ENCODE measurements at places on chromosomes 4 and X. TPM values are rescaled to one million over a fixed set of nuclear protein-coding genes. Genes with fewer than 3 reads are reported as not detected.

The CT45A7 gene
- not detected for total RNA-seq

DNA sequence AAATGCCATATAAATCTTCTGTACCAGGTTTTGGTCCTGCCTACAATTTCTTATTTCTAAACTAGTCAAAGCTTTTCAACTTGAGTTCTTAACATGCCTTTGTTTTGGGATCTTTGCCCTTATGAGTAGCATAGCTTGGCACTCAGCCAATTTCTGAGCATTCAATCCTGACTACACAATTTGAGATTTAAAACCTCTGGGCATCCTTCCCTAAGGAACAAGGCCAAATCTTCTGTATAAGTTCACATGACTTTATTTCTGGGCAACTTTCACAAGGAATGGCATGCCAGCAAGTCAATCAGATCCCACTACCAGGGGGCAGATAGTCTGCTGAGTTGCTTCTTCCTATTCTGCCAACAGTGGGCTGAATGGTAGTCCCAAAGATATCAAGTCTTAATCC lies 254.2 kb downstream of the ADAMTS3 start:
- no peak for DNase-seq
- H3K4me3 ChIP-seq, result no peak overlapping the region
- no peaks in the 10 kb centered on the region for H3K36me3 ChIP-seq
- H3K4me1 ChIP-seq, result no peaks in the 10 kb centered on the region
- no peaks in the 10 kb centered on the region for H3K27me3 ChIP-seq

The RNF128 gene
- 5.8 TPM for total RNA-seq

The TLR7 gene
- total RNA-seq, result not detected

The EPHA5 gene
- total RNA-seq, result not detected

DNA sequence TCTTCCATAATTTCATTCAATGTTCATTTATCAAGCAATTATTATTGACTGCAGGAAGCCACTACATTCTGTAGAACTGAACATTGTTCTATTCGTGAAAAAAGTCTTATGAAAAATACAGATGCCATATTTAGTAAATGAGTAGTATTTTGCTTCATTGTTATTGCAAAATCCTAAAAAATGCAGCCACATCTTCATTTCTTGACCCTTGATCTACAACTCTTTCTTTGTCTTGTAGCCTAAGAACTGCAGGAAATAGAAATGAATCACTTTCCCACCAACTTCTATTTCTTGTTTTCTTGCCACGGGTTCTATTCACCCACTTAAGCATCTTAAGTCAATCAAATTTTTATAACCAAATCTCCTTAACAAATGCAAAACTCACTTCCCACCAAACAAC lies 63.3 kb downstream of the KCNIP4 start:
- no peak for DNase-seq
- H3K4me1 ChIP-seq, result no peaks in the 10 kb centered on the region
- H3K27me3 ChIP-seq, result no peaks in the 10 kb centered on the region
- no peaks in the 10 kb centered on the region for H3K36me3 ChIP-seq
- no peak overlapping the region for H3K27ac ChIP-seq
- no peak overlapping the region for H3K4me3 ChIP-seq

DNA sequence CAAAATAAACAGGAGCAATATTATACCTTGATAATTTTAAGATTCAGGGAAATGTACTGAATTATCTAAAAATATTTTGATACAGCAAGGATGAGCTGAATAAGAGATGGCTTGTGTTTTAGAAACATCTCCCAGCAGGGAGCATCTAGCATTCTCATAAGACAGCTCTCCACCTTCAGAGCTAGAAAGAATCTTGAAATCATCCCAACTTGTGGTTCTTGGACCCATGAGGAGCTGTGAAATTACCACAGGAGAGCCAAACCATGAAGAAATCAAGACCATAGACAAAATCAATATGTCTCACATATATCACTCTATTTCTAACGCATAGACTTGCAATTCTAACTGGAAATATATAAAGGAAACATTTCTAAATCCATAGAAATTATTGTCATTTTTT lies 210.6 kb upstream of the DKK2 start:
- H3K4me3 ChIP-seq, result no peak overlapping the region
- H3K27ac ChIP-seq, result no peak overlapping the region
- H3K36me3 ChIP-seq, result no peaks in the 10 kb centered on the region
- H3K4me1 ChIP-seq, result no peaks in the 10 kb centered on the region

DNA sequence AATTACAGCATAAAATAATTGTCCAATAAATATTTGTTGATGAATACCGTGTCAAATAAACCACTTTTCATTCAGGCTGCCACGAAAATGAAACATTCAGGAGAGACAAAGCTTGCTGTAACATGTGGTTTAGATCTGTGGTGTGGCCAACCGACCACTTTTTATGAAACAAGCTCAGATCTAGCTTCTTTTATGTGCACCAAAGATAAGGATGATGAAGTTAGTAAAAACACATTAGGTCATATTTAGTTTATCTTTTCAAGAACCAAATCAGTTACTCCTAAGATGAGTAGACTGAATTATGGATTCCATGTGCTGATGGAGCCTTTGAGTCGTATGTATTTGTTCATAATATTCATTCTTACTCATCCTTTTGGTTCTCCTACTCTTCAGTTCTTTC lies 35.8 kb downstream of the STOX2 start:
- no peaks in the 10 kb centered on the region for H3K27me3 ChIP-seq
- no peaks in the 10 kb centered on the region for H3K36me3 ChIP-seq
- H3K4me1 ChIP-seq, result no peaks in the 10 kb centered on the region
- no peak overlapping the region for H3K4me3 ChIP-seq

The MAGEB6 gene
- not detected for total RNA-seq

GRCh38 chr4:22764183-22764582 lies 71.4 kb downstream of the GBA3 start:
- H3K27ac ChIP-seq, result no peak overlapping the region
- DNase-seq, result no peak
- no peaks in the 10 kb centered on the region for H3K27me3 ChIP-seq
- H3K4me3 ChIP-seq, result no peak overlapping the region
- H3K36me3 ChIP-seq, result no peaks in the 10 kb centered on the region
- H3K4me1 ChIP-seq, result no peaks in the 10 kb centered on the region

The POLN gene
- total RNA-seq, result 3.1 TPM

- no peaks in the 10 kb centered on the region for H3K27me3 ChIP-seq
- peaks cover 28% of the 10 kb centered on the region for H3K4me1 ChIP-seq
- no peak overlapping the region for H3K4me3 ChIP-seq
- DNase-seq, result no peak
Measured at GRCh38 chr4:38678078-38678477, 14.1 kb downstream of the KLF3 start.

The F9 gene
- total RNA-seq, result not detected

The HHIP gene
- not detected for total RNA-seq

The UNC5C gene
- total RNA-seq, result not detected

The ENPEP gene
- 4.5 TPM for total RNA-seq

The PABPC1L2A gene
- not detected for total RNA-seq

- H3K36me3 ChIP-seq, result no peaks in the 10 kb centered on the region
- no peak overlapping the region for H3K27ac ChIP-seq
- no peak overlapping the region for H3K4me3 ChIP-seq
- DNase-seq, result no peak
- H3K4me1 ChIP-seq, result no peaks in the 10 kb centered on the region
Measured at GRCh38 chr4:60790608-60791007, 409.5 kb upstream of the ADGRL3 start.

The EVC2 gene
- not detected for total RNA-seq

- DNase-seq, result no peak
- H3K27me3 ChIP-seq, result no peaks in the 10 kb centered on the region
- H3K36me3 ChIP-seq, result no peaks in the 10 kb centered on the region
- no peak overlapping the region for H3K27ac ChIP-seq
- H3K4me1 ChIP-seq, result no peaks in the 10 kb centered on the region
Measured at GRCh38 chr4:108219998-108220397, 51.3 kb upstream of the LEF1 start.

DNA sequence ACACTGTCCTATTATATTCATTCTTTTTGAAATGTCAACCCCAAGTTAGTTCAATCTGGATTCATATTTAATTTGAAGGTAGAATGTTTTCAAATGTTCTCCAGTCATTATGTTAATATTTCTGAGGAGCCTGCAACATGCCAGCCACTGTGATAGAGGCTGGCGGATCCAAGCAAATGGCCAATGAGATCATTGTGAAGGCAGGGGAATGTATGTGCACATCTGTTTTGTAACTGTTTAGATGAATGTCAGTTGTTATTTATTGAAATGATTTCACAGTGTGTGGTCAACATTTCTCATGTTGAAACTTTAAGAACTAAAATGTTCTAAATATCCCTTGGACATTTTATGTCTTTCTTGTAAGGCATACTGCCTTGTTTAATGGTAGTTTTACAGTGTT lies 1.6 kb downstream of the CXCL1 start:
- no peak overlapping the region for H3K4me3 ChIP-seq
- no peak for DNase-seq
- no peak overlapping the region for H3K27ac ChIP-seq
- H3K27me3 ChIP-seq, result no peaks in the 10 kb centered on the region

- H3K4me1 ChIP-seq, result peaks cover 30% of the 10 kb centered on the region
- no peak overlapping the region for H3K4me3 ChIP-seq
Measured at GRCh38 chrX:53437206-53437605, 3.0 kb upstream of the HSD17B10 start.

The UBQLN2 gene
- 20.9 TPM for total RNA-seq

DNA sequence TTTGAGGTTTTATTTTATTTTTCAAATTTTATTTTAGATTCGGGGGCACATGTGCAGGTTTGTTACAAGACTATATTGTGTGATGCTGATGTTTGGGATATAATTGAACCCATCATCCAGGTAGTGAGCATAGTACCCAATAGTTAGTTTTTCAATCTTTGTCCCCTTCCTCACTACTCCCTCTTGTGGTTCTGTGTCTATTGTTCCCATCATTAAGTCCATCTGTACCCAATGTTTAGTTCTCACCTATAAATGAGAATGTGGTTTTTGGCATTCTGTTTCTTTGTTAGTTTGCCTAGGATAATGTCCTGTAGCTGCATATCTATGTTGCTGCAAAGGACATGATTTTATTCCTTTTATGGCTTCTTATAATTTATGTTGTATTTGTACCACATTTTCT lies 767.2 kb upstream of the ADGRL3 start:
- H3K4me1 ChIP-seq, result no peaks in the 10 kb centered on the region
- no peak for DNase-seq
- no peaks in the 10 kb centered on the region for H3K36me3 ChIP-seq
- H3K27ac ChIP-seq, result no peak overlapping the region
- no peak overlapping the region for H3K4me3 ChIP-seq
- H3K27me3 ChIP-seq, result no peaks in the 10 kb centered on the region

DNA sequence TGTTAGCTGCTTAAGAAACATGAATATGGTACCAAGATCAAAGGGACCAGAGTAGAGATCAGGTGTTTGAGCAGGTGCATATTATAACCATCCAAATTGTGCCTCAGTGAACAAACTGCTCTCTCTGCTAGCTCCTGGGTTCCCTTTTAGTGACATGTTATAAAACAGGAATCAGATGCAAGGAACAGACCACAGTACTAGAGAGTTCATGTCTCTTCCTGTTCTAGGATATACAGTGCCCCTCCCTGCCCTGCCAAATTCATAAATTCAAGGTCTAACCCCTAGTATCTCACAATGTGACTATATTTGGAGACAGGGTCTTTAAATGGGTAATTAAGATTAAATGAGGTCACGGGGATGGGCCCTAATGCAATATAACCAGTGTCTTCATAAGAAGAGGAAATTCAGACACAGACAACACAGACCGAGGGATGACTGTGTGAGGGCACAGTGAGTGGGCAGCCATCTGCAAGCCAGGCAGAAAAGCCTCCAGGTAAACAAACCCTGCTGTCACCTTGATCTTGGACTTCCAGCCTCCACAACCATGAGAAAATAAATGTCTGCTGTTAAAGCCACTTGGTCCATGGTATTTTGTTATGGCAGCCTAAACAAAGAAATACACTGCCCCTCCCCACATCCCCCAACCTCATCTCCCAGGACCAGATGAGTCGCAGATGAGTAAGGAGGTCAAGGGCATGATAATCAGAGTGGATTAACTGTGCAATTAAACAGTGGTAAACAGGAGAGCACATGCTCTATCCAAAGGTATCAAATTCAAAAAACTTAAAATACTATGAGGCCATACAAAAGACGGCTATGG lies 82.5 kb downstream of the RBM47 start:
- no peak overlapping the region for H3K27ac ChIP-seq
- no peaks in the 10 kb centered on the region for H3K36me3 ChIP-seq
- peaks cover 34% of the 10 kb centered on the region for H3K4me1 ChIP-seq
- no peak overlapping the region for H3K4me3 ChIP-seq
- no peaks in the 10 kb centered on the region for H3K27me3 ChIP-seq
- DNase-seq, result no peak

GRCh38 chr4:125020089-125021034 lies 294.4 kb upstream of the FAT4 start:
- H3K4me1 ChIP-seq, result no peaks in the 10 kb centered on the region
- DNase-seq, result no peak
- no peaks in the 10 kb centered on the region for H3K27me3 ChIP-seq
- H3K36me3 ChIP-seq, result no peaks in the 10 kb centered on the region
- no peak overlapping the region for H3K27ac ChIP-seq

The PPP2R2C gene
- total RNA-seq, result 32.9 TPM

DNA sequence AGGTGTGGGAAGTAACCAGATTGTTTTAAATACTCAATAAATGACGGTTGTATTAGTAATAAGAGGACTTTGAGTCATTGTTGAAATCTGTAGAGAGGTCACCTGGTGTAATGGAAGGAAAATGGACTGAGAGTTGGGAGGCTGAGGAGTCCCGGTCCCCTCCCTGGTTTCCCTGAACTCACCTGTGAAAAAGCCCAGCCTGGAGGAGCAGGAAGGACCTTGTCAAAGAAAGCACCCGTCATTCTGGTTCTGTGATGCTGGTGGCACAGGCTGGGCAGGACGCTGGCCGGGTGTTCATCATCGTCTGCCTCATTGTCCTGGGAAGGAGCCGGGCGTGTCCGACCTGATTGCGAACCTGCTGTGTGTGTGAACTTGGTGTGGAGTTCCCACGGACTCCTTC lies 70.8 kb downstream of the SORCS2 start:
- DNase-seq, result no peak
- H3K27ac ChIP-seq, result no peak overlapping the region
- H3K36me3 ChIP-seq, result no peaks in the 10 kb centered on the region
- H3K27me3 ChIP-seq, result 0 out of 2 replicates have a peak, but pooled peaks cover 3% of the 10 kb centered on the region
- peaks cover 30% of the 10 kb centered on the region for H3K4me1 ChIP-seq
- H3K4me3 ChIP-seq, result no peak overlapping the region

The GPR143 gene
- 1.8 TPM for total RNA-seq

GRCh38 chr4:126627255-126627654 lies 1005.5 kb upstream of the INTU start:
- H3K36me3 ChIP-seq, result no peaks in the 10 kb centered on the region
- no peak overlapping the region for H3K4me3 ChIP-seq
- no peak overlapping the region for H3K27ac ChIP-seq
- no peaks in the 10 kb centered on the region for H3K27me3 ChIP-seq
- H3K4me1 ChIP-seq, result no peaks in the 10 kb centered on the region

The NAA11 gene
- total RNA-seq, result not detected

- H3K27ac ChIP-seq, result no peak overlapping the region
- H3K4me3 ChIP-seq, result no peak overlapping the region
- H3K27me3 ChIP-seq, result no peaks in the 10 kb centered on the region
- DNase-seq, result no peak
- no peaks in the 10 kb centered on the region for H3K36me3 ChIP-seq
Measured at GRCh38 chrX:10811111-10811510, 190.7 kb upstream of the MID1 start.

- DNase-seq, result no peak
- no peak overlapping the region for H3K27ac ChIP-seq
- H3K4me1 ChIP-seq, result no peaks in the 10 kb centered on the region
- no peaks in the 10 kb centered on the region for H3K27me3 ChIP-seq
- no peak overlapping the region for H3K4me3 ChIP-seq
- H3K36me3 ChIP-seq, result no peaks in the 10 kb centered on the region
Measured at GRCh38 chr4:128955751-128956150, 137.6 kb downstream of the SCLT1 start.
